ENCODE measurements at places on chromosomes 5 and 9.

GRCh38 chr5:126624534-126624933 is 23.8 kb downstream of the PHAX start:
- peak; percentile 85 for DNase-seq

GRCh38 chr9:86531273-86531970 is 177.2 kb upstream of the TUT7 start:
- DNase-seq: no peak

DNA sequence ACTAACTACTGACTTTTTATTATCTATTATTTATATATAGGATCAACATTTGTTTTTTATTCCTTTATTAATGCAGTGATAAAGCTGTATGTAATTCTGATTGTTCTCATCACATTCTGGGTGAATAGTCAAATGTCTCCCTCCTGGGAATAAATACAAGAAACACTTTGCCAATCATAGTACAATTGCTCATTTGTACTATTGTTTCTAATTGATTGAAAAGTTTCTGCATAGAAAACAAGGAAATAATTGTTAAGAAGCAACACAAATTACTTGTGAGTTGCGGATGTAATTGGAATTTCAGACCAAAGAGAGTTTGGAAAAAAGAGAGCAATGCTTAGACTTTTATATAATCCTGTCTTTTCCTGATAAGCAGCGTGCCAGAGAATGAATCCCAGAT is 1013.9 kb downstream of the EFNA5 start:
- DNase-seq: no peak

- DNase-seq: no peak
These were observed 49.7 kb downstream of the AHRR start for GRCh38 chr5:370959-371810.

DNA sequence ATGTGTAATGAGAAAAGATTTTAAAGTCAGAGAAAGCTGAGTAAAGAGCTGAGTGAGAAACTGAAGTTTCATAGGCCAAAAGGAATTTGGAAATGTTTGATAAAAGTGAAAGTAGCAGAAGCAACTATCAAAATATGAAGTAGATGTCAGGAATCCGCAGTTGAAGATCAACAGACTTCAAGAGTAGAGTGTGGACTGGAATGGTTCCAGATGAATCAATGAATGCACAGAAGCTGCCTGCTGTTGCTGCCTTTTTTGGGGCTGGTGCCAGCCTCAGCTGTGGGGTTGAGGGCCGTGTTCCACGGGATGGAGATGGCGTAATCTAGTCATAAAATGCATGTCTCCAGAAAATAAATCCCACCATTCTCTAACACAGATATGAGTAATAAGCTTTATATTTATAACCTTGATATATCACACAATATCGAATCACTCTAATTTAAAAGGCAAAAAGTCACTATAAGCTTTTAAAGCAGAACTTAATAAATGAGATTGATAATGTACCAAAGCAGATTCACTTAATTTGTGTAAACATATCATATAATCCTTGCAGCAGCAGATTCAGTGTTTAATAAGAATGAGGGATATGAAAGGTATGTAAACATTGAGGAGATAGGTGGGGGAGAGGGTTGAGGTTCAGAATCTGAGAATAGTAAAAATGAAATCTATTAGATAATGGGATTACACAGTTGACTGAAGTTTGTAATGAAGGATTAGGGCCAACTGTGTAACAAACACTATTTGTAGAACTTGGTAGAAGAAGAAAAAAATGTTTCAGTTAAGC is 652.3 kb upstream of the FTMT start:
- no peak for DNase-seq

GRCh38 chr9:69660304-69660703 is 11.9 kb downstream of the APBA1 start:
- no peak for DNase-seq

- no peak for DNase-seq
These were observed 155.3 kb downstream of the MACROH2A1 start for GRCh38 chr5:135243556-135244285.

Measured in inflammatory macrophage treated with lipopolysaccharide for 1 hour (primary cell).